ENCODE measurements at places on chromosomes 5 and 9.
A peak's percentile ranks its signal among the peaks of the same experiment; 100 is the strongest.

DNA sequence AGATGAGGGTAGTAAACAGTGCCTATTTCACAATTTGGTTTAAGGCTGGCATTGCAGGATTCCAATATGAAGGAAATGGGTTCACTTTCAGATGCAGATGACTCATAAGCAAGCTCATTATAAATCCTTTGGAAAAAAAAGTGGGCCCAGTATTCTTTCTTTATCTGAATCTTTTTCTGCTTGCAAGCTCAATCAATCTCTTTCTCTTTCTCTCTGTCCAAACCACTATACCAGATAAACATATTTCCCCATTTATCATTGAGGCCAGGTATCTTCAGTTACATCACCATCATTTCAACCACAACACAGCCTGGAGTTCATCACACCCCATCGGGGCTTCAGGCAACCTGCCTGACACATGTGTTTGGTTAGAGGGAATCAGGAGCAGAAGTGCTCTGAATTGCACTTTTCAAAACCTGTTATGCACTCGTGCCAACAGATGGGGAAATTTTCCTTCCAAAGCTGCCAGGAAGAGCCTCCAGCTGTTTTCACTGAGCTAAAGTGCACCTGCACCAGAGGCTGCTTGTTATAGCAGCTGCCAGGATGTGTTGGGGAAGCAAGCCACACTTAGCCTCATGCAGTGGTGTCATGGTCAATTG is 30.0 kb upstream of the MAMDC2 start:
- no peak for DNase-seq

GRCh38 chr9:110922145-110922544 is 116.1 kb downstream of the LPAR1 start:
- no peak for DNase-seq

DNA sequence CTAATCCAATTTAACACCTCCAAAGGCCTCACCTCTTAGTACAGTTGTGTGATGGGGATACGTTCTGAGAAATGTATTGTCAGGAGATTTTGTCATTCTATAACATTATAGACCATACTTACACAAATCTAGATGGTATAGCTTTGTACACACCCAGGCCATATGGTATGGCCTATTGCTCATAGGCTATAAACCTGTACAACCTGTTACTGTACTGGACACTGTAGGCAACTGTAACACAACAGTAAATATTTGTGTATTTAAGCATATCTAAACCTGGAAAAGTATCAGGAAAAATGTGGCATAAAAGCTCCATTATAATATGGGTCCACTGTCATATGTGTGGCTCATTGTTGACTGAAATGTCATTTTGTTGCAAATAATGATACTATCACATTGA is 12.1 kb downstream of the ACER2 start:
- DNase-seq, result no peak

DNA sequence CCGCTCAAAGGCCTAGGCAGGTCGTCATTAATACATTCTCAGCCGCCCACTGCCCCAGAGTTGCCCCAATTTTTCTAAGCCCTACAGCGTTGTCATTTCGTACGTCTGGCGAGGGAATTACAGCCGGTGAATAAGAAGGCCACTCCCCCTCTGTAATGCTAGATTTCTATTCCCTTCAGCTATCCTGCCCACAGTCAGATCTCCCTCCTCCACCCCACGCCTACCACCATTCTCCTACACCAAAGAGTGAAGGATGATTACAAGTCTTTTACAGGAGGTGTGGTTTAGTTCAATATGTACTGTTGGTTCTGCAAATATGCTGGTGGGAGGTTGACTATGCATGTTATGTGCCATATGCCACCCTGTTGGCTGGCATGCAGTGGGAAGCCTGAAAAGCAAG is 83.7 kb upstream of the SMIM15 start:
- peak; percentile 57 for DNase-seq

GRCh38 chr9:1156794-1157550 is 106.8 kb downstream of the DMRT2 start:
- no peak for DNase-seq

DNA sequence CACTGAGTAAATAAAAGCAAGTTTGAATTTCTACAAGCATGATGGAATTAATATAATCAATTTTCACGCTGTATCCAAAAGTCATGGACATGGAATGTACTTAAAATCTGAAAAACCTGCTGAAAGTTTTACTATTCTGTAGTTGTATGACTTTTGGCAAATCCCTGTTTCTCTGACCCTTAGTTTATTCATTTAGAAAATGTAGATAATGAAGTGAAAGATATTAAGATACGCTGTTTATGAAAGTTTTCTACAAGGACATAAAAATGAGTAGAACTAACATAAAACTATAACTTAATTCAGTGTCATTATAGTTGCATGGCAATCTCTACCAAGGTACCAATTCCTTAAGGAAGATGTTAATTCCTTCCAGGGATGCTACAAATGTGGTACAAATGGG is 363.2 kb upstream of the MPDZ start:
- no peak for DNase-seq

DNA sequence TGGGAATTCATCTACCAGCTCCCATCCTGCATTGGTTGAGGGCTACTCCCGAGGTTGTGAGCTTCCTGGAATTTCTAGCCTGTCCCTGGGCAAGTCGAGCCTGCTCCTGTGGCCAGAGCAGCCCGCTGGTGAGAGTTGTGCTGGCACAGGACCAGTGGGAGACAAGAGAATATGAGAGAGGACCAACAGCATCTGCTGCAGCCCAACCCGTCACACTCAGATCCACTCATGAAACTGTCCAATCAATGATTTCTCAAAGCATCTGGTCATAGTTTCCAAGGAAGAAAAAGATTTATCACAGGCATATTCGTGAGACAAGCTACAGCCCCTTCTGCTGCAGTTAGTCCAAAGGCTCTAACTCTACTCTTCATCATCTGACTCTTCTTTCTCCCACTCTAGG is 64.4 kb upstream of the RAI14 start:
- no peak for DNase-seq

DNA sequence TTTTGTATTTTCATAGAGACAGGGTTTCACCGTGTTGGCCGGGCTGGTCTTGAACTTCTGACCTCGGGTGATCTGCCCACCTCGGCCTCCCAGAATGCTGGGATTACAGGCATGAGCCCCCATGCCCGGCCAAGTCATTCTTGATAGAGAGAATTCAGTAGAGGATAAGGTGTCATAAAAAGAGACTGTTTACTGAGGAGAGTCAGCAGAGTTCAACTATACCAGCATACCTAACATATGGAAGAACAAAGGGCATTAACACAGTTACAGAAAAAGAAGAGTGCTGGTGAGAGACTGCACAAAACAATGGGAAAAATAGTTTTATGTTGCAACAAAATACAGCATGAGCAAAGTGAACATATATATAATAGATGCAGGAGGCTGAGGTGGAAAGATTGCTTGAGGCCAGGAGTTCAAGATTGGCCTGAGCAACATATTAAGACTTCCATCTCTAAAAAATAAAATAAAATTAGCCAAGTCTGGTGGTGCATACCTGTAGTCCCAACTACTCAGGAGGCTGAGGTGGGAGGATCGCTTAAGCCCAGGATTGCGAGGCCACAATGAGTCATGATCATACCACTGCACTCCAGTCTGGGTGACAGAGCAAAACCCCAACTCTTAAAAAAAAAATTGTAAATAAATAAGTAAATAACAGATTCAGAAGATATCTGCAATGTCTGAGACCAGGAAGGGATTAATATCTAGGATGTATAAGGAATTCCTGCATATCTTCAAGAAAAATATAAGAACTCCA is 19.5 kb downstream of the B4GALT1 start:
- DNase-seq, result no peak

DNA sequence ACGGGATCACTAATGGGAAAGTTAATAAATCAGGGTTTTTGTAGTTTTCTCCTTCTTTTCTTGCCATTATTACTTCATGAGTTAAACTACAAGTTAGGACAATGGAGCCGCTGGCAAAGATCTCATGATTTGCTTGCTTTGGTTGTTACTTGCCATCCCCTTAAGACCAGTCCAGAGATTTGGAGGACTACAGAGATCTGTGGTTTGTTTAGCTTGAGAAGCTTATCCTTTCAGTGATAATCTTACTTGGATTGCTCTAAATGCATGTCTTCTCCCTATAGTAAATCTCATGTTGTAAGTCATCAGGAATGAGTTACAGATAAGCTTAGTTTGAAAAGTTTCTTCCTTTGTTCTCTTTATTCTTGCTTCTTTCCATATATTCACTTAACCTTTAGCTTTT is 70.9 kb downstream of the TLE4 start:
- DNase-seq, result no peak

GRCh38 chr9:122190597-122191381 is 31.1 kb downstream of the MORN5 start:
- DNase-seq, result peak; percentile 30

DNA sequence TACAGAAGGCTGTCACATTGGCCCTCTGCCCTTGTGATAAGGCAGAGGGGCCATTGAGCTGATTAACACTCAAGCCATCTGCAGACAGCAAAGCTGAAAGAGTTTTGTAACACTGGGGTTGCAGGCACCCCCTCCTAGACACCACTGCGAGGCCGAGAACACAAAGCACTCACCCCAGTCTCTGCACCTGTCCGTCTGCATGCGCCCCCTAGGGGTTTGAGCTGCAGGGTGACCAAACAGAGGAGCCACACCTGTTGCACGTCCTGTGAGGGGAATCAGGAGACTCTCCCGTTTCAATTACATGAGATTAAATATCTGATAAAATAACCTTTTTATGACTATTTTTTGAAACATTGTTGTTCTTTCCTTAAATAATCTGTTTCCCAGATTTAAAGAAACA is 1180.4 kb downstream of the CDH9 start:
- DNase-seq, result no peak

Measured in head of caudate nucleus (tissue), 42 donors.